Stimulated activated CD8-positive, alpha-beta memory T cell treated with anti-CD3 and anti-CD28 coated beads, Interleukin-7, amount 100 ng/mL, for 4 hours (primary cell): ENCODE measurements at places on chromosomes 1 and 21.

- no peak for DNase-seq
Observed at GRCh38 chr1:220873087-220873486, 6.2 kb upstream of the HLX start.

GRCh38 chr1:92968138-92969032 is 7.1 kb upstream of the DIPK1A start:
- DNase-seq = no peak

DNA sequence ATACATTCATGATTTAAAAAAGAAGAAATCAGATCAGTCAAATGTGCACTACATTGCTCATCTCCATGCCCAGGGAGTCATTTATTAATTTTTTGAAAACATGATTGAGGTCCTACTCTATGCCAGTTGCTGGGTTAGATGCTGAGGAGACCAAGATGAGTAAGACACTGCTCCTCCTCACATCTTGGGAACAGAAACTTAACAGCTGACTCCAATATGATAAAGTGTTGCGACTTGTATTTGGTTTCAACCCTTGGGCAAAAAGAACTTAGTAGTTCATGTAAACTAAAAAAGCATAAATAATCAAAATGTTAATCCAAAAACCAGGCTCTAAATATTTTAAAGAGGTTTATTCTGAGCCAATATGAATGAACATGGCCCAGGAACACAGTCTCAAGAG is 56.9 kb downstream of the OPTC start:
- DNase-seq = no peak

DNA sequence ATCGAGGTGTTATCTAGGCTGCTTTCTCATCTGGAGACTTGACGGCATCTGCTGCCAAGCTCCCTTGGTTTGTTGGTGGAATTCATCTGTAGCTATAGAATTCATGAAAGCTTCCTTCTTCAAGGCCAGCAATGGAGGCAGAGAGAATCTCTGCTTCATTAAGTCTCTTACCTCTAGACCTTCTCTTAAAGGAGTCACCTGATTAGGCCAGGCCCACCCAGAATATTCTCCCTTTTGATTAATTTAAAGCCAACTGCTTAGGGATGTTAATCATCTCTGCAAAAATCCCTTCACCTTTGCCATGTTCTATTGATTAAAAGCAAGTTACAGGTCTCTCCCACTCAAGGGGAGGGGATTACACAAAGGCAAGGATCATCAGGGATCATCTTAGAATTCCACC is 5.3 kb upstream of the NCF2 start:
- DNase-seq = no peak

- no peak for DNase-seq
Observed at GRCh38 chr1:198106011-198106410, 50.8 kb upstream of the NEK7 start.

GRCh38 chr1:8551613-8552489 is 233.9 kb downstream of the SLC45A1 start:
- DNase-seq = no peak

- DNase-seq = no peak
Observed at GRCh38 chr1:58902830-58903513, 119.1 kb upstream of the JUN start.

GRCh38 chr1:207811920-207812720 is 60.3 kb downstream of the CD46 start:
- no peak for DNase-seq

DNA sequence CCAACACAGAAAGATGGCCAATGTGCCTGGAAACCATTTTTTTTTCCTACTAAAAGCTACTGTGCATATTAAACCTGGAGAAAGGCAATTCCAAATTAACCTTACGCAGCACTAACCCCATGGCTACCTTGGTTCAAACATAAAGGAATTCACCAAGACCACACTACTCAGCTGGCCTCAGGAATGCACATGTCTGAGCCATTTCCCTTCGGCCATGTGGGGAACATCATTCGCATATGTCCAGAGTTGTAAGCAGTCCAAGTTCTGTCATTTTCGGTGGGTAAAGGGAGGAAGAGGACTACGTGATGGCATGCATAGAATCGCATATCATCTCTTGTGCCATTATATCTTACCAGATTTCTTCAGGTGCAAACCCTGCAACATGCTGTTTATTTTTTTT is 175.4 kb downstream of the NTMT2 start:
- no peak for DNase-seq

DNA sequence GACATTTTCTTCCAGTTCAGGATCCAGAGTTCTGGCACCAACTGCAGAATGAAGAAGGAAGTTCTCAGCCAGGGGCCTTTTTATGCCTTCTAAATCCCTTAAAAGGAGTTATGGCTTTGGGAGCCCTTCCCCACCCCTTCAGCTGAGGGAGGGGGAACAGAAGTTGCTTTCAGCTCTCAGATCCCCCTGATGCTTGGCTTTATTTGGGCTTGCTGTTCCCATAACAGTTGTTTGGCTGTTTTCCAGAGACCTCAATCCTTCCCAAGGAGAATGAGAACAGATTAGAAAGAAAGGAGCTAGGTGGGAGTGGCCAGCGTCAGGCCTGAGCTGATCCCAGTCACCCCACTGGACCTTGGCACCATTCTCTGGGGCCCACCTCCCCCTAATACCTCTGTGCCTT is at the start of gene RPE65:
TSS of gene RPE65 (minus strand) at position 54 of the 400 bp plus-strand sequence. CDS start at position 5, 49 bp downstream.
- DNase-seq = no peak

DNA sequence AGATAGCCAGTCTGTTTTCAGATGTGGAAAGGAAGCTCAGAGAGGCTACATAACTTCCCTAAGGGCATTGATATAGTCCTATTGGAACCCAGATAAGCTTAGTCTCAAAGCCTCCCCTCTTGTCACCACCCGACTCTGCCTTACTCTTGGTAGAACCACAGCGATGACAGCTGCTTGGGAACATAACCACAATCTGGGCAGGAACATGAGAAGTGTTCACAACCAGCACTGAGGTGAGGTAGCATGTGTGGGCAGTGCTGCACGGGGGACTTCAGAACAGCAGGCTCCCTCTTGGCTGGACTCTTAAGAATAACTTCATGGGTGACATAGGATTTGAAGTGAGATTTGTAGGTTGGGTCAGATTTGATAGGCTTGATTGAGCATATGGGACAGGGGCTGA is 9.3 kb upstream of the S100A10 start:
- DNase-seq = no peak

DNA sequence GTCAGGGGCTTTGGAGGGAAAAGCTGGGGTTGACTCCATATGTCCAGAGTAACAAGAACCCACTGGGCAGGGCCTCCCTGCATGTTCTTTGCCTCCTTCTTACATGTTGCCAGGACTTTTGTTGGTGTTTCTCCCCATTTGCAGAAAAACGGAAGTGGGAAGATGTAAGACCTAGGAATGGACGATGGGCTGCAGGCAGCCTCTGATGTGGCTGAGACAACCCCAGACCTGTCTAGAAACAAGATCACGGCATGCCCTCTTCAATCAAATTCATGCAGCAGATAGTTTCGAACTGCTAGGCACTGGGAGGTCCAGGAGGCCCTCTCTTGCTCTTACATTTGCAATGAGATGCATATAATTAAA is 3.4 kb downstream of the FAM43B start:
- DNase-seq = no peak

GRCh38 chr1:116122955-116123757 is 12.0 kb downstream of the MAB21L3 start:
- no peak for DNase-seq

GRCh38 chr21:33020558-33021100 is 5.1 kb upstream of the OLIG2 start:
- no peak for DNase-seq

GRCh38 chr1:180948641-180949615 is 36.2 kb downstream of the KIAA1614 start:
- no peak for DNase-seq

GRCh38 chr1:236870721-236871120 is 75.6 kb downstream of the MTR start:
- no peak for DNase-seq

DNA sequence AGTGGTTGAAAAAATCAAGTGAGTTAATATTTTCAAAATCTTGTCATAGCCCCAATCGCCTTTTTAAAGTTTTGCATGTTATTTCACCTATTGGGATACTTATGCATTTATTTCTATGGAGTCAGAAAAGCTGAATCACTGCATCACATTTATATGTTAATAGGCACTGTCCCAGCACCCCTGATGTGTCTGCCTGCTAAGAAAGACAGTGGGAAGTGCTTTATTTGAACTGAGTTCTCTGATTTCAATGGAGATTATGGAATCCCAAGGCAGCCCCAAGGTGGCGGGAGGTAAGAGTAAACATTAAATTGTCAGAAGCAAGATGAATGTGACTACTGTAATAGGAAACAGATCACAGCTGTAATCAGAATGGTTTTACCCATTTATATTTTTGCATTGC is 2225.7 kb downstream of the NCAM2 start:
- no peak for DNase-seq

DNA sequence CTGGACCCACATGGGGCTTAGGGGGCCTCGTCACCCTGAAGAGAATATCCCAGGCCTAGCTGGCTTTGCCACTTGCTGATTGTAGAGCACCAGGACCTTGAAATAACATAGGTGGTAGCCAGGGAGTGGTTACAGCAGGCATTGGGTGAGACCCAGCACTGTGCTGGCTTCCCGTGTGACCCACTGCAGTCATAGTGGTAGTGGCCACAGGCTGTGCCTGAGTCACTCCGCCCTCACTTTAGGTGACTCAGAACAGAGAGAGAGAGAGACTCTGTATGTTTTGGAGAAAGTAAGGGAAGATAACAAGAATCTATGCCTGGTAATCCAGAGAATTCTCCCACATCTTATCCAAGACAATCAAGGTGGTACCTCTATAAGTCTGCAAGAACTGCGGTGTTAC is 98.7 kb upstream of the LHX8 start:
- no peak for DNase-seq

GRCh38 chr1:24849672-24850295 is 80.3 kb downstream of the RUNX3 start:
- DNase-seq = no peak
